H7 (cell line): ENCODE measurements at places on chromosomes 5 and 9. TPM values are rescaled to one million over a fixed set of nuclear protein-coding genes. Genes with fewer than 3 reads are reported as not detected.

The LRRTM2 gene
- total RNA-seq: not detected in 2 replicates

The CCDC192 gene
- 0.24 and 1.1 TPM in 2 replicates for total RNA-seq

The GLRA1 gene
- not detected in 2 replicates for total RNA-seq

The PHF24 gene
- total RNA-seq: 0.37 and 0.42 TPM in 2 replicates

The CLIC3 gene
- total RNA-seq: not detected in 2 replicates

The PCDHB14 gene
- 0.10 and 0.26 TPM in 2 replicates for total RNA-seq

The DMGDH gene
- 1.1 TPM in 1 of 2 replicates, not detected in the other for total RNA-seq

The RBM22 gene
- total RNA-seq: 35.2 and 39.6 TPM in 2 replicates

The DAB2 gene
- 2.7 and 3.7 TPM in 2 replicates for total RNA-seq

The CDKN2A gene
- not detected in 2 replicates for total RNA-seq

The PSD2 gene
- 0.10 and 0.33 TPM in 2 replicates for total RNA-seq

The SLC36A1 gene
- 6.7 and 7.1 TPM in 2 replicates for total RNA-seq

The ADAMTSL1 gene
- total RNA-seq: 1.8 and 2.1 TPM in 2 replicates

The FOXD4L5 gene
- total RNA-seq: not detected in 2 replicates

The CCL21 gene
- total RNA-seq: not detected in 2 replicates

The SH3PXD2B gene
- total RNA-seq: 36.7 and 47.7 TPM in 2 replicates

GRCh38 chr5:74638544-74638969, 2.0 kb downstream of the ENC1 start:
- no peak for DNase-seq

GRCh38 chr9:27528076-27528885, 1.3 kb downstream of the MOB3B start:
- DNase-seq: peak; percentile 87

- peak; percentile 87 for DNase-seq
These were observed 30.1 kb downstream of the QRFP start for GRCh38 chr9:130866474-130866965.

DNA sequence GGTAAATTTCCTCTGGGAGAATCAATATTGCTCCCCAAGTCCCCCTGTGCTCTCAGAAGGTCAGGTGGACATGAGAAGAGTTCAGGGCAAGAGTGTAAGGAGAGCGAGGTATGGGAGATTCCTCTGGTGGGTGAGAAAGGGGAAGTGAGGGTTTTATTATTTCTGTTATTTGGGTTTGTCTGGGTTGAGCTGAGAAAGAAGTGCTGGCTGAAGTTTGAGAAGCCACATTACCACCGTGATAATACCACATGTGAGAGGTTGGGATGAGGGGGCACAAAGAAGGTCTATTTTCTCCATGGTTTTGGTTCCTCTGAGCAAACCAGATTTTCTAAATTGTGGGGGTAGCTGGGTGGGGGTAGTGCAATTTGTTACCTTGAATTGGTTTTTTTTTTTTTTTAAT, 350.4 kb downstream of the OSTF1 start:
- DNase-seq: no peak

GRCh38 chr9:132986114-132986513, 7.6 kb downstream of the GFI1B start:
- peak; percentile 7 for DNase-seq

GRCh38 chr5:81151546-81151945, 81.6 kb upstream of the CKMT2 start:
- no peak for DNase-seq

DNA sequence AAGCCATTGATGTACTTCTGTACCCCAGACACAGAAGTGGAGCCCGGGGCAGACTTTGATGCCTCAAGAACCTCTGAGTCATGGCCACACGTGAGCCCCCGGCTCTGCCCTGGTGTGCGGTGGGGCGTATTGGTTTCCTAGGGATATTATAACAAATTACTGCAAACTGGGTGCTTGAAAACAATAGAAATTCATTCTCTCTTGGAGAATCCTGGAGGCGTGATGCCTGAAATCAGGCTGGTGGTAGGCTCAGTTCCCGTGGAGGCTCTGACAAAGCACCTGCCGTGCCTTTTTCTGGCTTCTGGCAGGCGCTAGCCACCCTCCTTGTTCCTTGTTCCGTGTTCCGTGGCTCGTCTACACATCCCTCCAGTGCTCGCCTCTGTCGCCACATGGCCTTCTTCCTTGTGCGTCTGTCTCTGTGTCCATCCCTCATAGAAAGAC, 24.2 kb downstream of the NEK6 start:
- DNase-seq: no peak

DNA sequence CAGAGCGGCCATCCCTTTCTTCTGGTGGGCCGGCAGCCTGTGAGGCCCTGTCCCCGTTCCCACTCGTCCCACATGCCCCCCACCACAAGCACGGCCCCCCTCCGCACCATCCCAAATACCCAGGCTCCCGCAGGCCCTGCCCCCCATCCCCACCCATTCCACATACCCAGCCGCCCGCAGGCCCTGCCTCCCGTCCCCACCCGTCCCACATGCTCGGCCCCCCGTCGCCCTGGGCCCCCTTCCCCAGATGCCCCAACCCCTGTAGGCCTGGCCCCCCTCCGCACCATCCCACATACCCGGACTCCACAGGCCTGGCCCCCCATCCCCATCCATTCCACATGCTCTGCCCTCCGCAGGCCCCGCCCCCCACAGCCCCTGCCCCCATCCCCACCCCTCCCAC, 11.5 kb downstream of the SLC6A19 start:
- peak; percentile 69 for DNase-seq

- no peak for DNase-seq
These were observed 105.5 kb upstream of the CPLX2 start for GRCh38 chr5:175765858-175766257.

DNA sequence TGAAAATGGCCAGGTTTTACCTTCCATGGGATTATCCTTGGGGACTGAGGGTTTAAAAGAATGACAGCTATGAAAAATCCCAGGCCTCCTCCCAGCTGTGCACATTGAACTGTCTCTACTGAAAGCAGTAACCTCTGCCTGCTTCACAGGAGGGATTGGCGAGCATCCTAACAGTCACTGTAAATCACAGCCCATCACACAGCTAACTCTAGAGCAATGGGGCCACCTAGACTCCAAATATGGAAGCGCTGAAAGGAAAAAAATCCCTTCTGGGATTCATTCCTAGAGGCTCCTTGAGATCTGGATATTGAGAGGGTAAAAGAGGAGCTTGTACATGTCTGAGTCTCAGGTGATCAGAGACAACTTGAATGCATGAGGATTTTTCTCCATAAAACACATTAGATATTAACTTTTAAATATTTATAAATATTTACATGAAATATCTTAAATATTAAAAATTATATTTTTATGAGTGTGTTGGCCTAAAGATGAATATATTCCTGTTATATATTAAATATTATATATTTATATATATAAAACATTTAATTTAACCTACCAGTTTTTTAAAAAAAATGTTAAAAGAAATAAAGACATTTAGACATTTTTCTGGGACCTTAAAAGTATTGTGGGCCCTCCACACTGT, 133.8 kb upstream of the SLC24A2 start:
- DNase-seq: peak; percentile 48

GRCh38 chr9:83936523-83936922, 15.3 kb upstream of the KIF27 start:
- DNase-seq: no peak

DNA sequence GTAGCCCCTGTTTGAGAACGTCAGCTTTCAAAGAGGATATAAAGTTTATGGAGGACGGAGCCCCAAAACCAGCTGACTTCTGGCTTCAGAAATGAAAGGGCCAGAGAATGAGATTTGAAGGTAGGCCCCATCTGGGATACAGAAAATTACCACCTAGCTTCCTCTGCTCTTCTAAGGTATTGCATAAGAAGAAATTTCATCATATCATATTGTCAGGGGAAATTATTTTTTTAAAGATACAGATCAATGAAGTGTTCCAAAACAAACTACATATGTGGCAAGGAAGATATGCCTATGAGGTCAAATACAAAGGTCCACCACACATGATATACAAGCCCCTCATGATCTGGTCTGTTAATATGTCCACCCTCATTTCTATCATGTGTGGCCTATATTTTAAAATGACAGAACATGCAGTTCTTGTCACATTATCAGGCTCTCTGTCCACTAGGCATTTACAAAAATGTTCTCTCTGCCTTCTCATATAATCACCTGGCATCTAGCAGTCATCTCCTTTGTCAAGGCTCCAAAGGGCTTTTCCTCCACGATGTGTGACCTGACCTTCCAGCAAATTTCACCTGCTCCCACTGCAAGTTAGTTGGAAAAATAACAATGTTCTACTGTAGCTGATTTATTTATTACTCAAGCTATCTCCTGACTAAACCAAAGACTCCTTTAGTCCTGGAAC, 83.1 kb downstream of the DPYSL3 start:
- DNase-seq: no peak

- DNase-seq: no peak
These were observed 37.3 kb upstream of the MAMDC2 start for GRCh38 chr9:70006306-70006705.

GRCh38 chr9:109935406-109936087, 155.5 kb downstream of the PALM2AKAP2 start:
- no peak for DNase-seq

DNA sequence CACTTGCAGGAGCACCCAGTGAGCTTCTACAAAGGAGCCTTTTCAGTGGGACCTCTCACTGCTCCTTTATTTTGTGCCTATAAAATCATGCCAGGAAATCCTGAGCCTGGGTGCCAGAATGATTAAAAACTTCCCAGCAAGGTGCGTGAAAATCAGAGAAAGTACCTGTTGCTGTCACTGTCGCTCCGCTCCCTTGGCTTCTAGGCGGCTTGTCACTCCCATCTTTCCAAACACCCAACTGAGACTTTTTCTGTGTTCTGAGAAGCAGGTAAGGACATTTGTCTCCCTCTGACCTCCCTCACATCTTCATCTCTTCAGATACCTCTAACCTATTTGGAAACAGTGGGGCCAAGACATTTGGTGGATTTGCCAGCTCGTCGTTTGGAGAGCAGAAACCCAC, 53.9 kb downstream of the FAM78A start:
- DNase-seq: no peak

GRCh38 chr5:117652036-117652957, 1077.7 kb upstream of the SEMA6A start:
- DNase-seq: no peak

DNA sequence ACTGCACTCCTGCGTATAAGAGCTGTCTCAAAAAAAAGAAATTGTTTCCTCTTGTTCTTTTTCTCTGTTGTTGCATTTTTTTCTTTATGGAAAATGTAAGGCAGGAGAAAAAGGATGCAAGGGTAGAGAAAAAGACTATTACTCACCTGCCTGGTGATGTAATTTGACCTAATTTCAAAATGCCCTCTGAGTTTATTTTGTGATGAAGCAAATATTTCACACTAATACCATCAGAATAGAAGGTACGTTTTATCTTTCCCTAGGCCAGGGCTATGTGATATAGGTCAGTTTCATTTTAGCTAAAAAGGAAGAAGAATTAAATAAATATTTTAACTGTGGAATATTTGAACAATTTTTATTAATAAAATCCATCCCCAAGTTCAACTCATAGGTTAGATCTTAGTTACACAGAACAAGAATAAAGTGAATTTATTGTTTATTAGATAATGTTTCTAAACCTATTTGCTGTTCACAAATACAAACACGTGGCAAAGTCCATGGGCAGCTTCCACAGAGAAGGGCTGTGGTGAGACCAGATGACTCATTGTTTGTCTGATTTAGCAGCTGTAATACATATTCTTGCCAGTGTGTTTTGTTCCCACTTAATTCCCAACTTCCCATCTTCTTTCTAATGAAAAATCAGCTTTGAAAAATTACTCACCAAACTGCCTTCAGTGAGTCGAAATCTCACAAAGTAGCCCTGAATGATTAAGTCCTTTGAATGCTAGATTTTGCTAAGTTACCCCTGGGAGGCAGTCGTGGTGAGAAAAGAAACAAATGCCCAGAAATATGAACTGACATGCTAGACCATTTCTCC, 52.8 kb upstream of the CCDC112 start:
- no peak for DNase-seq

GRCh38 chr9:1837453-1838084, 177.6 kb upstream of the SMARCA2 start:
- peak; percentile 50 for DNase-seq

- DNase-seq: no peak
These were observed 592.0 kb downstream of the BNC2 start for GRCh38 chr9:16278326-16278999.

DNA sequence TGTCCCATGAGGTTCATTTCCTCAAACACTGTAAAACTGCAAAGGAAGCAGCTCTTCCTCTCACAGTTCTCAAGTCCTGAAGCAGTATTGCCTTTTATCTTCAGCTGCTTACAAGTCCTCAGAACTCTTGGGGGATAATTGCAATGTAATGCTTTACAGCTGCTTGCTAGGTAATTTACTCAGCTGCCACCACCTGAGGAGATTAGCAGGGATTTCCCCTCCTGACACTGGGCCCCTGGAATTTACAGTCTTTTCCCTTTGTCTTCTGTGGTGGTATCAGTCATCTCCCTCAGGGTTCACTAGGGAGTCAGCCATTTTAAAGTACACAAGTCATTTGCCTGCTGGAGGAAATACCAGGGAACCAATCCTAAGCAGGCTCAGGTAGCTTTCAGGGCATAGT, 754.3 kb upstream of the GRAMD2B start:
- peak; percentile 18 for DNase-seq

DNA sequence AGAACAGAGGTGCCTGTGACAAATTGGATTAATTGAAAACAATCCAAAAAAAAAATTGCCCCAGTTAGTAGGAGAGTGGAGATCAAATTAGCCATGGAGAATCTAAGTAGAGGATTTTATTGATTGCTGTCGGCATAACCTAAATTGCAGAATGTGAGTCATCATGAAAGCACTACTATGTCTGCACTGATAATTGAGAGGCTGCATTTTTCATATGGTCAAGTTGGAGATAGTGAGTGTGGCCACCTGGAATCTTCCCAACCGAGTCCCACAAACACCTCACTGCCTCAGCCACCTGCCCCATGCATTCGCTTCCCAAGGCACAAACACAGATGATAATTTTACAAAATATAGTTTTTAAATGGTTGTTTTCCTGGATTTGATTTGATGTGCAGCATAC, 123.7 kb downstream of the NTRK2 start:
- DNase-seq: no peak

DNA sequence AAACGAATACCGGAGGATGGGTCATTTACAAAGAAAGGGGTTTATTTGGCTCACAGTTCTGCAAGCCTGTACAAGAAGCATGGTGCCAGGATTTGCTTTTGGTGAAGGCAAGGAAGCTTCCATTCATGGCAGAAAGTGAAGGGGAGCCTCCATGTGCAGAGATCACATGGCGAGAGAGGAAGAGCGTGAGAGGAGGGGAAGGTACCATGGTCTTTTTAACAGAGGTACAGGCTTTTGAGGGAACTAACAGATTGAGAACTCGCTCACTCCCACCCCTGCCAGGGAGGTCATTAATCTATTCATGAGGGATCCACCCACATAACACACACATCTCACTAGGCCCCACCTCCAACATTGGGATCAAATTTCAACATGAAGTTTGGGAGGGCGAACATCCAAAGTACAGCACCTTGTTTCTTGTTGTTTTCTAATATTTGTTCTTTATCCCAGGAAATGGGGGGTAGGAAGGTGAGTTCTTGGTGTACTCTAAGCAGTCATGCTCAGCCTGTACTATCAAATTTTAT, 18.5 kb downstream of the TMC1 start:
- peak; percentile 21 for DNase-seq

GRCh38 chr9:34440017-34440416, 18.4 kb downstream of the FAM219A start:
- DNase-seq: no peak
